ENCODE measurements at places on chromosomes 6 and 20. TPM values are rescaled to one million over a fixed set of nuclear protein-coding genes. Genes with fewer than 3 reads are reported as not detected.
A peak's percentile ranks its signal among the peaks of the same experiment; 100 is the strongest.

Gene GINS1
- total RNA-seq = 28.1 TPM

Gene OGFRL1
- total RNA-seq = 5.2 TPM

DNA sequence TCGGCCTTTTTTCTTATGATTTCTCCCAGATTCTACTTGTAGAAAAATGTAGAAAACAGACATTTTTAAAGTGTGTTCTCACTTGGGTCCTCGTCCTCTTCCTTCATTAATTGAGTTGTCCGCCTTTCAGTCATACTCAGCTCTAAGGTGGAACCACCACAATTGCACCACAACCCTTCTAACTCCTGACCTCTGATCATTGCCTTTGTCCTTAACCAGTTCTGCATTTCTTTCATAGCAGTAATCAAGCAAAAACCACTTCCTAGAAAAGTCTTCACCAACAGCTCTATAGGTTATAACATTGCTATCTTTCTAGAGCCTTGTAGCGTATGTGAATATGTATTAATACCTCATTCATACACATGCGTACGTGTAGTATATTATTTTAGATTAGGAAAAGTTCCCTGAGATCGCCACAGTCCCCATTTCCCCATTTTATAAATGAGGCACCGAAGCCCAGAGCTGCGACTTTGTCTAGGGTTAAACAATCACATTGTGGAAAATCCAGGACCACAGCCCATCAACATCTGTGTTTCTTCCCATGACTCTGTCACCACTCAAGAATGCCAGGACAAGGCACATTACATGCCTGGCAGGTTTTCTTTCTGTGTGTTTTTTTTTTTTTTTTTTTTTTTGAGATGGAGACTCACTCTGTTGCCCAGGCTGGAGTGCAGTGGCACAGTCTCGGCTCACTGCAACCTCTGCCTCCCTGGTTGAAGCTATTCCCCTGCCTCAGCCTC, 175.5 kb downstream of the BTBD3 start:
- peak; percentile 35 for DNase-seq

GRCh38 chr20:56400001-56400640, 7.7 kb downstream of the CSTF1 start:
- DNase-seq = peak; percentile 84

Gene RSPO4
- total RNA-seq = not detected

DNA sequence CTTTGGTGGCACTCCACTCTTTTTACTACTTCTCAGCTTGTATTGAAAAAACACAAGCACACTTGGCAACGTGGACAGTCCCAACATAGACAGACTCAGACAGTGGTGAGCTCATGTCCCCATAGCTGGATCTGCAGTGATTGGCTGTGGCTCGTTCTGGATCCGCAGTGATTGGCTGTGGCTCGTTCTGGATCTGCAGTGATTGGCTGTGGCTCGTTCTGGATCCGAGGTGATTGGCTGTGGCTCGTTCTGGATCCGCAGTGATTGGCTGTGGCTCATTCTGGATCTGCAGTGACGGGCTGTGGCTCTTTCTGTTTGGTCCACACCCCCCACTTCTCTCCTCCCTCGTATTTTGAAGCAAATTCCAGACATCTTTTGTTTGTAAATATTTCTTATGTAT, 28.0 kb downstream of the OSBPL2 start:
- DNase-seq = peak; percentile 22

- no peak for DNase-seq
Measured at GRCh38 chr6:25700761-25701160, 48.7 kb downstream of the SCGN start.

Gene SGK2
- 6.6 TPM for total RNA-seq

Gene NR2E1
- not detected for total RNA-seq

Gene MUC21
- not detected for total RNA-seq

All from PC-3 (cell line).